ENCODE measurements at places on chromosomes 7 and 10.

GRCh38 chr7:133571076-133571475, 318.2 kb downstream of the EXOC4 start:
- no peak for DNase-seq

GRCh38 chr7:133662830-133663229, 410.0 kb downstream of the EXOC4 start:
- DNase-seq, result no peak

GRCh38 chr7:47414342-47415317, 167.3 kb downstream of the TNS3 start:
- no peak for DNase-seq

GRCh38 chr10:128701837-128702236, 575.6 kb upstream of the MKI67 start:
- no peak for DNase-seq

- no peak for DNase-seq
Observed at GRCh38 chr10:99422529-99423096, 7.8 kb downstream of the GOT1 start.

DNA sequence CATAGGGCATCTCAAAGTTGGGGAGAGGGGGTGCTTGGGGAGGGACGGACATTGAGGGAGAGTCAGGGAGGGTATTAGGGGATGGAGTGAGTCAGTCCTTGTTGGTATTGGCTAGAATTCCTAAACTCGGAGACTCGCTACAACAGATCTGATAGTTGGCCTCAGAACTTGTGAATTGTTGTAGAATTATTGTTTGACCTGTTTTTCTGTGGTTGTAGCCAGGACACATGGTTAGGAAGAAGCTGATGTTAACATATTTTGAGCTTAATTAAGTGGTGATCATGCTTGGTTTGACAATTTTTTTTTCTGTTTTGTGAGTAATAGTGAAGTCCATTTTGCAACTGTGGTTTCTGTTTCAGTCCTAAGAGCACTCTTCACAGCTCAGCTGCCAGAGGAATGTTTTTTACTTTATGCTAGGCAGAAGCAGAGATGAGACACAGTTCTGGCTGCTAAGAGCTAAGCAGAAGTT, 1190.3 kb upstream of the C7orf33 start:
- DNase-seq, result no peak

DNA sequence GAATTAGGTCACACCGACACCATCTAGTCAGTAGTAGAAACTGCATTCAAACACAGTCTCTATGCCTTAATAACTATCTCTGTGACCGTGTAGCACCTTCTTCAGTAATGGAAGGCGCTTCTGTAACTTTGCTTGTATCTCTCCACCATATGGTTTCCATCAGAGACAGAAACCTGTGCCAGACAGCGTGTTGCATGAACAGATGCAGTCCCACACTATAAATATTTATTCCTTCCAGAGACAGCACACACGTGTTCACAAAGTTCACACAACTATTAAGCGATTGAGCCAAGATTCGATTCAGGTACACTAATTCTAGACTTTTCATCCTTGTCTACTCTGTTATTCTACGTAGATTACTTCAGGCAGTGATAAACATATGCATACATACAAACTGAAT, 873.9 kb upstream of the MBL2 start:
- DNase-seq, result no peak

GRCh38 chr10:95401704-95402469, 111.1 kb upstream of the PDLIM1 start:
- no peak for DNase-seq

- DNase-seq, result no peak
Observed at GRCh38 chr10:91575044-91575610, 57.7 kb downstream of the PPP1R3C start.

DNA sequence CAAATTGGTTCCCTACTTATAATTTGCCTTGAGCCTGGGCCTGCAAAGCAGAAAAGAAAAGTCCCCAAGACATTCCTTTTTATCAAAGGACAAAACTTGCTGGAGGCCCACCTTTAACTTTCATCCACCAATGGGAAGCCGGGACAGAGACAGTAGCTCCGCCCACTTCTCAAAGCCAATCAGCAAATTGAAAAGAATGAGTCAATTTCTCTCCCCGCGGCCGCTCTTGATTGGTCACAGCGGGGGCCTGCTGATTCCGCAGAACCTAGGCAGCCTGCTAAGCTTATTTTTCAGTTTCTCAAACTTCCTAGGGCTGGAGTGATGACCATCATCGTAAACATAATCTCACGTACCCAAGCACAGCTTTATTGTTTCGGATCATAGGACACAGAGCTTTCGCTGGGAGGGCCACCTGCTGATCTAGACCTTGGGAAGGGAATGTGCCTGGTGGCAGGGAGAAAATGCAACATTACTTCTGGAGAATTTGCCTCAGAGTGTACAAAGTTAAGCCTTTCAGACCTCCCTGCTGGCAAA, at the start of gene SLC13A4:
SLC13A4 (minus strand) TSS at position 51 of the 534 bp plus-strand sequence. CDS start 690 bp downstream, outside the sequence.
- no peak for DNase-seq

DNA sequence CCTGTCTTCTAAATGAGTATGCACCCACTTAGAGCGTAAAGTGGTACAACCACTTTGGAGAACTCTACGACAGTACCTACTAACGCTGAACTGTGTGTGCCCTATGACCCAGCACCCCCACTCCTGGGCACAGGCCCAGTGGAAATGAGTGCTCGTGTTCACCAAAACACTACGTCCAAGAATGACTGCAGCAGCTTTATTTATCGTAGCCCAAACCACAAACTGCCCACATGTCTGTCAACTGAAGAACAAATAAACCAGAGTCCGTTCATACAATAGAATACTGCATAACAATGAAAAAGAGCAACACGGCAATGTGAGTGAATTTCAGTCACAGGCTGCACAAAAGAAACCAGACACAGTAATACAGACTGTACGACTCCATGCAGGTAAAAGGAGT, 35.4 kb downstream of the TLL2 start:
- no peak for DNase-seq

GRCh38 chr10:44978570-44979280, at the start of gene DEPP1:
Gene DEPP1 (minus strand): TSS chr10:44978809. CDS start chr10:44978030, 779 bp downstream.
- no peak for DNase-seq

DNA sequence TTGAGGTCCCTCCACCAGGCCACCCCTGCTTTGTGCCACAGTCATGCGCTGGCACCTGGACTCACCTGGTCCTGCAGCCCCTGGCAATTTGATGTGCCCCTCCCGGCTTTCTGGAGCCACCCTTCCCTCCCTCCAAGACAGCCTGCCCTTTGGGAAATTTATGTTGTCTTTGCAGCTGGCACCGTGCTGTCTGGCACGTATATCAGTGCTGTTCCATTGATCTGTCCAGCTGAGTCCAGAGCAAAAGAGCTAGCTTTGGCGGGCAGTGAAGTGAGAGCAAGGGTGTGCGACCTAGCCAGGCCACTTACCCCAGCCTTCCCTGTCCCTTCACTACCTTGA, 5.7 kb downstream of the RARRES2 start:
- no peak for DNase-seq

Measured in stimulated activated CD4-positive, alpha-beta T cell treated with anti-CD3 and anti-CD28 coated beads, Interleukin-4, amount 100 ng/mL, for 4 hours (primary cell).